Activated CD8-positive, alpha-beta T cell treated with anti-CD3 and anti-CD28 coated beads for 36 hours (primary cell): ENCODE measurements at places on chromosomes 1 and 21. TPM values are rescaled to one million over a fixed set of nuclear protein-coding genes. Genes with fewer than 3 reads are reported as not detected.

EFCAB7 gene
- total RNA-seq, result 6.8 TPM

HEYL gene
- 0.07 TPM for total RNA-seq

SPATA46 gene
- not detected for total RNA-seq

DNA sequence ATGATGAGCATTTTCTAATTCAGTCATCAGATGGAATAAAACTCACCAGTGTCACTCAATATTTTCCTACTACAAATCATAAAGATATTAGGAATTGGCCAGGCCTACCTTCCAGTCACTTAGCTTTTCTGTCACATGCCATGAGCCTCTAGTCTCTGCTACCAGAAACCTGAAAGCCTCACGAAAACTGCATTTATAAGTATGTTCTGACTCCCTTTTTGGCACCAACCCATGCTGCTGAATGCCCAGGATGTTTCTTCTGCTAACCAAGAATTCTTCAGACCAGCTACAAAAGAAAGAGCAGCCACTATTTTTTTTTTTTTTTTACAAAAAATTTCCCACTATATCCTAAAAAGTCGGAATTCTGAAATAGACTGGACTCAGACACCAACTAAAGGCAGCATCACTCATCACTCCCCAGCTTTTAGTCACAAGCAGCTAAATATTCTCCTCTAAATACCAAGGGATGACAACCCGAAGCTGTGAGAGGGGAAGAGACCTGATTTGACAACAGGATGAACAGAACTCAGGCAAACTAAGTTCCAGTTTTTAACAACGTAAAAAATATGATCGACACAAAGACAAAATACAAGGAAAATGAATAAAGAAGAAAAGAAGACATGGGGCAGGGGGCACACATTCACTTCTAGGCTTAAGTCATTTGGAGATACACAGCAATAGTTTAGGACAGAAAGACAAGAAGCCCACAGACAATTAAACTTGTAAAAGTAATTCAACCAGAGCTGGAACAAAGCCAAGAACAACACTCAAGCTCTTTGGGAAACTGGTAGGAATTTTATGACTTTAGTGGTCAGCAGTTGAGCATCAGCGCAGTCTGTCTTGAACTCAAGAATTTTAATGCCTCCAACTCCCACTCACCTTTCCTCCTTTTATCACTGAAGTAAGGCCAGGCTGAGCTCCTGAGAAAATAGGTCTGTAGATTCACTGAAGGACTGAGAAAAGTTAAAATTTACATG is 1.7 kb downstream of the DCAF8 start:
- DNase-seq, result no peak

SYDE2 gene
- 5.2 TPM for total RNA-seq

DNA sequence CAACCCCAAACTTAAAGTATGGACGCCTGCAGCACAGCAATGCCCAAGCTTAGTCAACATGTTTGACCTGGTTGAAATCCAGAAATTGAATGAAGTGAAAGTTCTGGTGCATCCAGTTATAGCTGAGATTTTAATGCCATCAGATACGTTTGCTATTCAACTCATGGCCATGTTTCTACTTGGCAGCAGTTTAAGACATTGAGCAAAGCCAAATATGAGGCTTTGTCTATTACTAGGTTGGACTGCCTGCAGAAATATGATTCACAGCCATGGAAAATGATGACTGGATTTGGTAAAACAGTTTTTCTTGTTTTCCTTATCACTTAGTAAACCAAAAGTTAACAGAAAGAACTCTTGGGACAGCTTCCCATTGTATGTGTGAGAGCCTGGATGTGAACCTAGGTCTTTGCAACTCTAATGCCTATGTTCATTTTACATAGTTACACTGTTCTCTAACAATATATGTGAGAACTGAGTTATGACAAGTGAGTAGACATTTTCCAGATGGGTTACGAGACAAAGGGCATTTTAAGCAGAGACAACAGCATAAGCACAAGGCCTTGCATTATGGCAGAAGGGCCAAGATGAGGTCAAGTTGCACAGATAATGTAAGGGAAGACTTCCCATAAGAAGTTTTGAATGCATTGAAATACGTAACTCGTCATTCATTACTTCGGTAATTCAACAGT is 32.4 kb upstream of the MYSM1 start:
- no peak for DNase-seq

DNA sequence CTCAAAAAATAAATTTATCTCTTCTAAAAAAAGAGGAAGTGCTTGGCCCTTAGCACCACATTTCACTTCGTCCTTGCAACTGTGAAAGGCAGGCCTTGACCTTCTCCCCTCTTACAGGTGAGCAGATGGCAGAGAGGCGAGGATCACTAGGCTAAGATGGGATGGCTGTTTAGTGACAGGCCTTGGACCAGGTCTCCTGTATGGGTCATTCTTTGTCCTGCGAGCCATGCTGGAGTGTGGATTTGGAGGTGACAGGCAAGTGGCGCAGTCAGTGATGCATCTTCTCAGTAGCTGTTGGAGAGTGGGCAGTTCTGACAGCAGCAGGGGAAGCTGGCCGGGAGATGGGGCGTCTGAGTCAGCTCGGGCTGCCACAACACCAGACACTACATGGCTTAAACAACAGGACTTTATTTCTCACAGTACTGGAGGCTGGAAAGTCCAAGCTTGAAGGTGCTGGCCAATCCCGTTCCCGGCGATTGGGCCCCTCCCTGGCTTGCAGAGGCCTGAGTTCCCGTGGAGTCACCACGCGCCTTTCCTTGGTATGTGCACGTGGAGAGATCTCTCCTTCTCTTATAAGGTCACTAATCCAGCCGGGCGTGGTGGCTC is 16.5 kb downstream of the SLC27A3 start:
- DNase-seq, result peak; percentile 65

DNA sequence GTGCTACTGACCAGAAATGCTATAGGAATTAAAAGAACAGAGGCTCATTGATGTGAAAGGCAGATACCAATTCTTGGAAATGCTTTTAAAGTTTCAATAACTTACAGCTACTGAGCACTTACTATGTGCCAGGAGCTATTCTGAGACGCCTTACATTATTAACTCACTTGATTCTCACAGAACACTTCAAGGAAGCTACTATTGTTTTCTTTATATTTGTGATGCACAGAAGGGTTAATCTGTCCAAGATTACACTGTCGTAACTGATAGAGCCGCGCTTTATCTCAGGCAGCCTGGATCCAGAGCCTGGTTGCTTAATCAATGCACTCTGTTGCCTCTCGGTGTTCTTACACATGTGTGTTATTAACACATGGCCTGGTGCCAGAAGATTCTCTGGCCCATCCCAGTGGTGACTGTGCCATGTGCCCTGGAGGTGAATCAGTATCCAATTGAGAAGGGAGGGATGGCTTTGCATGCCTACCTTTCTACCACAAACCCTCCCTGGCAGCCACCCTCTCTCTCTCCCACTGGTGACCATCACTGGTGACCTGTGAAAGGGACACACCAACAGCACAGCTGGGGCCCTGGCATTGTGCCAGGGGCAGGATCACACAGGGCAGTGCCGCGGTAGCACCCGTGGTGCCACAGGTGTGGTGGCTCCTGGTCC is 8.8 kb downstream of the FMO1 start:
- DNase-seq, result no peak

GRCh38 chr1:241717975-241718374 is 65.9 kb downstream of the WDR64 start:
- no peak for DNase-seq

BNIPL gene
- 0.54 TPM for total RNA-seq

RASSF5 gene
- total RNA-seq, result 218 TPM

TNFAIP8L2 gene
- total RNA-seq, result 16.1 TPM
